ENCODE measurements at places on chromosomes 4 and X.

DNA sequence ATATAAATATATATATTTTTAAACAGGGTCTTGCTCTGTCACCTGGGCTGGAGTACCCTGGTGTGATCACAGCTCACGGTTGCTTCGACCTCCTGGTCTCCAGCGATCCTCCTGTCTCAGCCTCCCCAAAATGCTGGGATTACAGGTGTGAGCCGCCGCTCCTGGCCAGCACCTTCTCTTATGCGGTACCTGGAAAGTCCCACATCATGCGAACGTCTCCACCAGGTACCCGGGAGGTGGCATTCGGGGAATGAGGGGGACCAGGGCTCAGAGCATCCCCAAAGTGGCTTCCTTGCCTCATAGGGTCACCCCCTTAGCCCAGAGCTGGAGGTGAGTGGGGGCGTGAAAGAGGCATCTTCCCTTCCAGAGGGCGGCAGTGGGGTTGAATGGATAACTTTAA is 84.0 kb upstream of the PPP2R3B start:
- no peak for DNase-seq

- DNase-seq: no peak
These were observed 80.8 kb downstream of the LARP1B start for GRCh38 chr4:128141866-128142265.

DNA sequence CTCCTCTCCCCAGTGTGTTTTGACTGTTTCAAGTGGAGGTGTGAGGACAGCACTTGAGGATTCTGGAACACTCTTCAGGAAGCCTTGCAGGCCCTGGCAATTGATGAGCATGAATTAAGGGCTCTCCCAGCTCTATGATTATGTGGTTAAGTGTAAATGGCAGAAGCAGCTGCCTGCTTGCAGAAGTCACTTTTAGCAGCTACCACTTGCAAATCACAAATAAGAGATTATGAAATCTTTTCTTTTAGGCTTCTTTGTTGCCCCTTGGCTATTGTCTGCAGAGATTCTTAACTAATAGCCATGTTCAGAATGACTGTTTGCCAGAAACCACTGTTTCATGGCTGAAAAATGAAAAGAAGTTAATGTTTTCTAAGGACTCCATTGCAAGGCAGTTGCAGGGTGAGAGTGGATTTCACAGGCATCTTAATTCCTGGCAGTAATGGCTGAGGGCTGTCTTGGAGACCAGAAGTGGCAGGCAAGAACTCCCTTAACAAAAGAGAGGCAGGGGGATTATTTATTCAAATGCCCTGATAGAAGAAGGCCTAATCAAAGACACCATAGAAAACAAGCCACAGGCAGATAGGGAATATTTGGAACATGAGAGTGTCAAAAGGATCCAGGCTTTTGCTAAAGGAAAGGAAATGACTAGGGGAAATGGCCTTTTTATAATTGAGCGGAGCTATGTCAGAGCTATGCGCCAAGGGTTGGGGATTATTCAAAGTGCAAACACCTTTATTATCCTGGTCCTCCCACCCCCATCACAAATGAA is 8.3 kb upstream of the HOPX start:
- no peak for DNase-seq

- DNase-seq: no peak
These were observed 158.9 kb downstream of the MID1IP1 start for GRCh38 chrX:38960137-38960536.

- no peak for DNase-seq
These were observed 2062.9 kb downstream of the ARAP2 start for GRCh38 chr4:34181311-34181841.

- DNase-seq: no peak
These were observed 91.6 kb downstream of the MAGEB17 start for GRCh38 chrX:16258882-16259281.

DNA sequence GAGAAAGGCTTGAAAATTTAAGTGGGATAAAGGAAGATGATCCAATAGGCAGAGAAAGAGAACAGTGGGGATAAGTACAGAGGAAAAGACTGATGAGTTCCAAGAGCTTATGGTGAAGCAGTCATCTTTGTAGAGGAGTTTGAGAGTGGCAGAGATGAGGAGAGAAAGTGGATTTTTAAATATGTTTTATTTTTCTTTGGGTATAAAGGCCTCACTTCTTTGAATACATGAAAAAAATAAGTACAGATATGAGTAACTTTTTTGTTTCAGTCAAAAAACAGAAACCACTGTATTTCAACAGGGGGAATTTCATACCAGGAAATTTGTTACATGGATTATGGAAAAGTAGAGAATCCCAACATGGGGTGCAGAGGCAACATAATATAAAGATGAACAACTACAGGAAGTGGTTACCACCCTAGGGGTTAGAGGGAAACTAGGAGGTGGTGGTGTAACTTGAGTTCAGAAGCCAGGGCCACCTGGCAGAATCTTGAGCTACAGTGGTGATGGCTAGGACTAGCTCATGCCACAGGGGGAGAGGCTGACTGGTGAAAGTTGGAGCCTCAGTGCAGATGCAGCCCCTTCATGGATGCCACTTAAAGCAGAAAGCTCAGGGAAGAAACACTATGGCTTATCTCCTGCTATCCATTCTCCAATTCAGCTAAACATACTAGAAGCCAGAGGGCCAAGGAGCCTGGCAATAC is 3.4 kb upstream of the CYBB start:
- DNase-seq: no peak

GRCh38 chr4:23903859-23904438 is 14.1 kb upstream of the PPARGC1A start:
- DNase-seq: no peak

GRCh38 chr4:21470535-21470934 is 478.0 kb downstream of the KCNIP4 start:
- DNase-seq: no peak

- DNase-seq: no peak
These were observed 201.4 kb downstream of the ARHGAP10 start for GRCh38 chr4:147933316-147933715.

GRCh38 chrX:40081679-40082068 is 16.1 kb downstream of the BCOR start:
- no peak for DNase-seq

Measured in HuH-7 (cell line).